ENCODE measurements at places on chromosomes 13 and 19. TPM values are rescaled to one million over a fixed set of nuclear protein-coding genes. Genes with fewer than 3 reads are reported as not detected.

GRCh38 chr13:69296130-69296529 is 811.5 kb upstream of the ATXN8OS start:
- DNase-seq, result no peak
- no peaks in the 10 kb centered on the region for H3K27me3 ChIP-seq
- no peaks in the 10 kb centered on the region for H3K36me3 ChIP-seq
- H3K4me1 ChIP-seq, result no peaks in the 10 kb centered on the region

DNA sequence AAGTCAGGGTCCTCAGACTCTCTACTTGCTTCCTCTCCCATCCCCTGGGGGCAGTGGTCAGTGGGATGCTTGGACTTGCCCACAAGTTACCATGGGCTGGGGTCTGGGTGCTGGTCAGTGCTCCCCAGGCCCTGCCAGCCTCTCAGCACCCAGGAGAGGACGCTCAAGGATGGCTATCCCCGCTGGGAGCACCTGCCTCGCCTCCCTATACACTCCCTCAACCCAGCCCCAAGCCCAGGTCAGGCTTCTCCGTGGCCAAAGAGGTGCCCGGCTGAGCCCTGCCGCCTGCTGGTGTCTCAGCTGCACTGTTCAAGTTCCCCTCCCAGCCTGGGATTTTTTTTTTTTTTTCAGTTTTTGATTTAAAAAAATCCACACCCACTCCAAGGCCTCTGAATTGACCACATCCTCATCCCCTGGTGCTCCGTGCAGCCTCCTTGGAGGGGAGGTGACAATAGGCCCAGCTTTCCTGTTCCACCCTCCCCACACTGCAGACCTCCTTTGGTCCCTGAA is 10.8 kb downstream of the F2RL3 start:
- no peaks in the 10 kb centered on the region for H3K4me1 ChIP-seq
- no peaks in the 10 kb centered on the region for H3K27me3 ChIP-seq
- no peaks in the 10 kb centered on the region for H3K36me3 ChIP-seq
- H3K4me3 ChIP-seq, result no peak overlapping the region
- H3K27ac ChIP-seq, result no peak overlapping the region

GRCh38 chr19:50819636-50820035 is 4.0 kb downstream of the KLK1 start:
- no peak overlapping the region for H3K27ac ChIP-seq
- no peaks in the 10 kb centered on the region for H3K36me3 ChIP-seq
- no peak overlapping the region for H3K4me3 ChIP-seq
- H3K4me1 ChIP-seq, result no peaks in the 10 kb centered on the region
- H3K27me3 ChIP-seq, result peaks cover 76% of the 10 kb centered on the region

DNA sequence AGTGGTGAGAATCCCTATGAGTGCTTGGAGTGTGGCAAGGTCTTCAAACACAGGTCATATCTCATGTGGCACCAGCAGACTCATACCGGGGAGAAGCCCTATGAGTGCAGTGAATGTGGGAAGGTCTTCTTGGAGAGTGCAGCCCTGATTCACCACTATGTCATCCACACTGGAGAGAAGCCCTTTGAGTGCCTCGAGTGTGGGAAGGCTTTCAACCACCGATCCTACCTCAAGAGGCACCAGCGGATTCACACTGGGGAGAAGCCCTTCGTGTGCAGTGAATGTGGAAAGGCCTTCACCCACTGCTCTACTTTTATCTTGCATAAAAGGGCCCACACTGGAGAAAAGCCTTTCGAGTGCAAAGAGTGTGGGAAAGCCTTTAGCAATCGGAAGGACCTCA is 18.7 kb upstream of the AURKC start:
- H3K27ac ChIP-seq, result no peak overlapping the region
- H3K27me3 ChIP-seq, result no peaks in the 10 kb centered on the region

Gene CHAF1A
- 15.3 TPM for total RNA-seq
